ENCODE measurements at places on chromosomes 7 and 10.

DNA sequence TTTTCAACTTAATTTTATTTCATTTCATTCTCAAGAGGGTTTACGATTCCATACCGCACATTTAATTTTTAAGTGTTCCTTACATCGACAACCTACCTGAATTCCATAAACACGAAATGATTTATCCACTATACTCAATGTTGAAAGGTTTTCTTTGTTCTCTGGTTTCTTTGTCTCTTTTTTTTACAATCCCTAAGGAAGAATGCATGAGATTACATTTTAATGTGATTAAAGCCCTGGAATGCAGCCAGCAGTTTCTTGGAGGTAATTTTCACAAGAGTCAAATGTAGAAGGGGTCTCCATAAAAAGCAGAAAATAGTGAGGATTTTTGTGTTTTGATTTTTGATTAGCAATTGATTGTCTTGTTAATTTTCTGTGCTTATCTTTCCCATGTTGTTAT lies 59.2 kb upstream of the ADCY1 start:
- H3K27me3 ChIP-seq: peaks cover 11% of the 10 kb centered on the region
- H3K36me3 ChIP-seq: no peaks in the 10 kb centered on the region
- H3K27ac ChIP-seq: no peak overlapping the region

GRCh38 chr7:117597755-117598154 lies 117.9 kb downstream of the CFTR start:
- no peaks in the 10 kb centered on the region for H3K4me1 ChIP-seq
- H3K4me3 ChIP-seq: no peak overlapping the region
- no peak for DNase-seq
- H3K27me3 ChIP-seq: no peaks in the 10 kb centered on the region
- H3K27ac ChIP-seq: no peak overlapping the region

- H3K27ac ChIP-seq: no peak overlapping the region
- H3K27me3 ChIP-seq: no peaks in the 10 kb centered on the region
- DNase-seq: no peak
Observed at GRCh38 chr7:20226860-20227259, 9.7 kb upstream of the MACC1 start.

- H3K36me3 ChIP-seq: no peaks in the 10 kb centered on the region
- DNase-seq: no peak
- H3K4me3 ChIP-seq: no peak overlapping the region
- no peak overlapping the region for H3K27ac ChIP-seq
Observed at GRCh38 chr7:117769085-117769484, 104.2 kb downstream of the CTTNBP2 start.

DNA sequence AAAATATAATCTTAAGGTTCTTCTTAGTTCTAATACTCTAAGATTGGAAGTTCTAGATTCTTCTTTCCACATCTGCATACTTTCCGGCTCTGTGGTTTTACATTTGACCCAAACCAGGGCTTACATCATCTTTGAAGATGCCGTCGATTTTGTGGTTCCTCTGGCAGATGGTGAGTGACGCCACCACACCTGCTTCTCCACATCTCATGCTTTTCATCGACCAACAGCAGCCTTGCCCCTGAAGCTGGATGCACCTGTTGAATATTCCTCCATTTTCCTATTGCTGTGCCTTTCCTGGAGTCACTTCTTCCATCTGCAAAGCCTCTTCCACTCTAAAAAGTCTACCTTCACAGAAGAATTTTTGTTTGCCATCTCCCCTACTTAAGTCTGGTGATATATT lies 121.3 kb downstream of the PRKCQ start:
- peaks cover 25% of the 10 kb centered on the region for H3K4me1 ChIP-seq
- H3K4me3 ChIP-seq: no peak overlapping the region
- H3K27me3 ChIP-seq: no peaks in the 10 kb centered on the region
- peaks cover 83% of the 10 kb centered on the region for H3K36me3 ChIP-seq
- no peak for DNase-seq
- peak overlapping the region; percentile 67 for H3K27ac ChIP-seq

GRCh38 chr10:116300542-116300941 lies 23.7 kb upstream of the CCDC172 start:
- DNase-seq: no peak
- H3K4me3 ChIP-seq: no peak overlapping the region
- no peaks in the 10 kb centered on the region for H3K27me3 ChIP-seq
- H3K27ac ChIP-seq: no peak overlapping the region

DNA sequence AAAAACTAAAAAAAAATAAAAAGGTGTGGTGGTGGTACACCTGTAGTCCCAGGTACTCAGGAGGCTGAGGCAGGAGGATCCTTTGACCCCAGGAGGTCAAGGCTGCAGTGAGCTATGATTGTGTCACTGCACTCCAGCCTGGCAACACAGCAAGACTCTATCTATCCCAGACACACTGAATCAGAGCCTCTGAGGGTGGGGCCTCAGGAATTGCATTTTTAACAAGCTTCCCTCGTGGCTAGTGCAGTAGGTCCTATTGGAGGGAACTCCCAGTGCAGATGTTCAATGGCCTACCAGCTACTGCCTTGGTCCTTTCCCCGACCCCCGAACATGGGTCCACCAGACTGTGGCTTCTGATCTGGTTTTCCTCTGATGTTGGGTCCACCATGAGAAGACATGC lies 14.9 kb downstream of the STRA8 start:
- no peak overlapping the region for H3K4me3 ChIP-seq
- H3K4me1 ChIP-seq: no peaks in the 10 kb centered on the region
- H3K36me3 ChIP-seq: no peaks in the 10 kb centered on the region
- DNase-seq: no peak

- H3K36me3 ChIP-seq: peaks cover 12% of the 10 kb centered on the region
- no peak overlapping the region for H3K27ac ChIP-seq
- H3K4me1 ChIP-seq: peaks cover 13% of the 10 kb centered on the region
- H3K4me3 ChIP-seq: no peak overlapping the region
- H3K27me3 ChIP-seq: no peaks in the 10 kb centered on the region
- no peak for DNase-seq
Observed at GRCh38 chr7:129948338-129948737, 4.4 kb downstream of the UBE2H start.

- DNase-seq: no peak
- no peak overlapping the region for H3K4me3 ChIP-seq
- H3K4me1 ChIP-seq: peaks cover 3% of the 10 kb centered on the region
- no peak overlapping the region for H3K27ac ChIP-seq
Observed at GRCh38 chr10:97904018-97904381, 54.4 kb downstream of the GOLGA7B start.

- H3K4me1 ChIP-seq: peaks cover 31% of the 10 kb centered on the region
- no peaks in the 10 kb centered on the region for H3K27me3 ChIP-seq
- peak overlapping the region; percentile 97 for H3K4me3 ChIP-seq
Observed at GRCh38 chr7:139358541-139359365, 941 bp upstream of the LUC7L2 start.

GRCh38 chr10:111425459-111425858 lies 348.6 kb downstream of the ADRA2A start:
- no peaks in the 10 kb centered on the region for H3K4me1 ChIP-seq
- DNase-seq: no peak
- no peaks in the 10 kb centered on the region for H3K36me3 ChIP-seq
- peaks cover 18% of the 10 kb centered on the region for H3K27me3 ChIP-seq
- H3K4me3 ChIP-seq: no peak overlapping the region

DNA sequence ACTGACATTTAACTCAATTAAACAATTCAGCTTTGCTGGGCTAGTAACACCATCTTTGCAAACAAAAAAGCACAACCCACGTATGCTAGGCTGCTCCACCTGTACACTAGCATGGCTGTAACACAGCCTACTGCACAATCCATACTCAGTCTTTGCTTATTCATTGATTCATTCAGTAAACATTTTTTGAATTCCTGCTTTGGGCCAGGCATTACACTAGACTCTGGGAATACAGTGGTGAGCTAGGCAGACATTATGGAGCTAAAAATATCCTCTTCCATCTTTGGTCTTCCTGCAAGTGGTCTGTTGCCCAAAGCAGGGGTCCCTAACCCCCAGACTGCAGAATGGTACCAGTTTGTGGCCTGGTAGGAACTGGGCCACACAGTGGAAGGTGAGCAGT lies 9.9 kb downstream of the CNNM1 start:
- H3K4me1 ChIP-seq: no peaks in the 10 kb centered on the region
- H3K27me3 ChIP-seq: peaks cover 39% of the 10 kb centered on the region
- no peak for DNase-seq
- H3K4me3 ChIP-seq: no peak overlapping the region
- no peaks in the 10 kb centered on the region for H3K36me3 ChIP-seq

GRCh38 chr7:34672430-34672829 lies 14.4 kb downstream of the NPSR1 start:
- H3K27ac ChIP-seq: no peak overlapping the region
- H3K27me3 ChIP-seq: no peaks in the 10 kb centered on the region
- H3K4me1 ChIP-seq: no peaks in the 10 kb centered on the region
- no peak overlapping the region for H3K4me3 ChIP-seq
- H3K36me3 ChIP-seq: no peaks in the 10 kb centered on the region

GRCh38 chr7:47382200-47382599 lies 199.7 kb downstream of the TNS3 start:
- H3K36me3 ChIP-seq: no peaks in the 10 kb centered on the region
- no peak for DNase-seq
- no peak overlapping the region for H3K27ac ChIP-seq
- no peaks in the 10 kb centered on the region for H3K27me3 ChIP-seq
- H3K4me3 ChIP-seq: no peak overlapping the region

DNA sequence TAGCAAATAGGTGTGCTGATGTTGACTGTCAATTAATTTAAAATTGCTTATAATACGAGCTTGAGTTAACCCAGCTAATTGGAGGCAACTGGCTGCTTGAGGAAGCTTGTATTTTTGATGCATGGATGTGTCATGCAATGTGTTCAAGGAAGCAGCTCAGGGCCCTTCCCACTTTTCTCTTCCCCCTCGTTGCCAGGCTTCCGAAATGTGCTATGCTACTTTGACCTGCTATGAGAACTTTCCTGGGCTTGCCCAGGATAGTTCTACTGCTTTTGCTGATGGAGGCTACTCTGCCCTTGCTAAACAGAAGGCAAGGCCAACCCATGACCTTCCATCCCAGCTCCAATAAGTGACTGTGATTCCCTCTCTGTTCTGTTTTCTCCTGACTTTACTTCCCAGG lies 24.4 kb downstream of the PLCE1 start:
- H3K36me3 ChIP-seq: no peaks in the 10 kb centered on the region
- no peak for DNase-seq
- no peaks in the 10 kb centered on the region for H3K4me1 ChIP-seq
- H3K27ac ChIP-seq: no peak overlapping the region
- no peak overlapping the region for H3K4me3 ChIP-seq
- H3K27me3 ChIP-seq: no peaks in the 10 kb centered on the region

DNA sequence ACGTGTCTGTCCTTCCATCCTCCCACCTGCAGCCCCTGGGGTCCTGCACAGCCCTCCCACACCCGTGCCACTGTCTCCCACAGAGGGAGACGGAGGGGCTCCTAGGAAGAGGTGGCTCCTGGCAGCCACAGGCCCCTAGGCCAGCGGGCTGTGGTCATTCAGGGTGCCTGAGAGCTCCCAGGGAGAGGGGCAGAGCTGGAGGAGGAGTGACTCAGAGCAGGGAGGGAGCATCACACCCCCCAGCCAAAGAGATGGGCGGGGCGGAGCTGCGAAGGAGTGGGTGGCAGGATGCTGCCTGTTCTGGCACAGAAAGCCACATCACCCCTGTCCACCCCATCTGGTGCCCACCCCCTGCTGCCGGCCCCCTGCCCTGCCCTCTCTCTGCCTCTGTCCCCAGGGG lies 50.5 kb downstream of the STK32C start:
- H3K36me3 ChIP-seq: no peaks in the 10 kb centered on the region
- DNase-seq: peak; percentile 40
- H3K27me3 ChIP-seq: no peaks in the 10 kb centered on the region
- peak overlapping the region; percentile 27 for H3K4me3 ChIP-seq
- peaks cover 14% of the 10 kb centered on the region for H3K4me1 ChIP-seq

DNA sequence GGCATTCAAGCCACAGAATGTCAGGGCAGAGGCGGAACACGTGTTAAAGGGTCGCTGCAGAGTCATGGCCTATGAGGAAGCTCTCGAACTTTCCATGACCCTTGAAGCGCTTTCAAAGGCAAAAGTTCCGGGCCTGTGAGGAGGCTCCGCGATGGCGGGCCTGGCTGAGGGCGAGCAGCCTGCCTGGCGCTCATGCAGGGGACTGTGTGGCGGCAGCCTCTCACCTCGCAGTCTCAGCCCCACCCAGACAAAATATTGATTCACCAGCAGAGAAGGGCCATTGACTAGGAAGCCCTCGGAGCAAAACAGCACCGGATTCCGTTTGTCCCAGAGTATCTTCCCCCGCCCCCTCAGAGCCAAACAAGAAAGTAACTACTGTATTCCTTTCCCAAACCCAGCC lies 12.8 kb upstream of the CNNM1 start:
- H3K4me1 ChIP-seq: no peaks in the 10 kb centered on the region
- no peak overlapping the region for H3K4me3 ChIP-seq
- H3K27me3 ChIP-seq: peaks cover 23% of the 10 kb centered on the region
- no peaks in the 10 kb centered on the region for H3K36me3 ChIP-seq
- H3K27ac ChIP-seq: no peak overlapping the region

- H3K4me3 ChIP-seq: no peak overlapping the region
- H3K36me3 ChIP-seq: no peaks in the 10 kb centered on the region
- no peaks in the 10 kb centered on the region for H3K4me1 ChIP-seq
Observed at GRCh38 chr10:132982301-132982989, 40.1 kb upstream of the CFAP46 start.

- peaks cover 5% of the 10 kb centered on the region for H3K36me3 ChIP-seq
- peaks cover under 1% of the 10 kb centered on the region for H3K4me1 ChIP-seq
- H3K27me3 ChIP-seq: no peaks in the 10 kb centered on the region
- no peak for DNase-seq
Observed at GRCh38 chr7:107108793-107109371, 59.9 kb upstream of the HBP1 start.

DNA sequence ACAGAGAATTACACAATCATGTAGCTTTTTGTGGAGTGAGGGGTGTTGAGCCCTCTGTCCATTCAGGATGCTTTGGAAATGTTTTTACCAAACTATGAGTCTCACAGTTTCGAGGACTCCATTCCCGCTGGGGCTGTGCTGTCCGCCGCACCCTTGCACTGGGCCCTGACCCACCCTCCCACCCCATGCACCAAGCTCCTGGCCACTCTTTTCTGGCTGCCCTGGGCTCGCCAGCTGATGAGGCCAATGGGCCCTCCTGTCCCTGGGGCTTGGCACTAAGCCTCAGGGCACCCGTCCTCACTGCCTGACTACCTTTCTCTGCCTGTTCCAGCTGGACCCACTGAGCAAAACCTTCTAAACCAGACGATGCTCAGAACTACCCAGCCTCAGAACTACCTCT lies 332.1 kb downstream of the PTPRN2 start:
- H3K27ac ChIP-seq: no peak overlapping the region
- H3K36me3 ChIP-seq: no peaks in the 10 kb centered on the region
- no peaks in the 10 kb centered on the region for H3K4me1 ChIP-seq
- peaks cover 10% of the 10 kb centered on the region for H3K27me3 ChIP-seq
- DNase-seq: no peak

All from effector memory CD8-positive, alpha-beta T cell (primary cell).